Neural crest cell (in vitro differentiated cells): ENCODE measurements at places on chromosomes 7 and 10.

DNA sequence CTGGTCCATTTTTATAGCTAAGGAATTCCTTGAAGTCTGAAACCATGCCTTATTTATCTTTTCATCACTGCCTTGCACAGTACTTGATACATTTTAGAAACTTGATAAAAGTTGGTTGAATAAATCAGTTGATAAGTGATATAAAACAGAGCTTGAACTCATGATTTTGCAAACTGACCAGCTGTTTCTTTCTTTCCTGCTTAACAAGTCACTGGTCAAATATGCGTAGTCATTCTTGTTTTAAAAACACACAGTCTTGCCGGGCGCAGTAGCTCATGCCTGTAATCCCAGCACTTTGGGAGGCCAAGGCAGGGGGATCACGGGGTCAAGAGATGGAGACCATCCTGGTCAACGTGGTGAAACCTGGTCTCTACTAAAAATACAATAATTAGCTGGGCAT, 6.3 kb downstream of the TPST1 start:
- DNase-seq, result no peak

- no peak for DNase-seq
Measured at GRCh38 chr10:124244256-124244877, 151.0 kb upstream of the CHST15 start.

DNA sequence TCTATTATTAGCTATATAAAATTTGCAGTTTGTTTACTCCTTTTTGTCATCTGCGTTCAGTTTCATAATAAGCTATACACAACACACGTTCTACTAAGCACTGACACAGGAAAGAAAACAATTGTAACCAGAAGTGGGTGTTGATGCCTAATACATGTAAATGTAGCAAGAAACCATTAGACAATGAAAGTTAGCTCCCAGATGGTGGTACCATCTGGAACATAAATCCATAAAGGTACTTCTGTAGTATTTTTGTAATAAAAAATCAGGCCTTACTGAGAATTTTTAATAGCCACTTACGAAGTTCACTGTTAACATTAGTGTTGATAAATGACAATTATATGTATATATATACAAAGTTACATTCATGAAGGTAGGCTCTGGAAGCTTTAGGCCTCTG, 194.7 kb downstream of the KCND2 start:
- DNase-seq, result no peak

DNA sequence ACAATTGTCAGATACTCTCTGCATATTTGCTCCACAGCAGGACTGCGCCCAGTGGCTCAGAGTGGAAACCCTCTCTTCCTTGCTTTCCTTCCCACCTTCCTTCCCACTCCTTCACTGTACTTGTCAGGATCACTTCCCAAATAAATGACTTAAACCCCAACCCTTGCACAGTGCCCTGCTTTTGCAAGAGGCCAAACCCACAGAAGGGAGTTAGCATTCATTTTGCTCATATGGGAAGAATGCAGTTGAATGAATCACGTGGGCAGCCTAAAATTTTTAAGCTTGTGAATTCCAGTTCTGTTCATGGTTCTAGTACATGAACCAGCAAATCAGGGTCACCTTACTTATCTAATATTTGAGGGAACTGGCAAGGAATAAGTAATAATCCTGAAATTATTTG, 47.7 kb upstream of the SFMBT2 start:
- DNase-seq, result no peak

DNA sequence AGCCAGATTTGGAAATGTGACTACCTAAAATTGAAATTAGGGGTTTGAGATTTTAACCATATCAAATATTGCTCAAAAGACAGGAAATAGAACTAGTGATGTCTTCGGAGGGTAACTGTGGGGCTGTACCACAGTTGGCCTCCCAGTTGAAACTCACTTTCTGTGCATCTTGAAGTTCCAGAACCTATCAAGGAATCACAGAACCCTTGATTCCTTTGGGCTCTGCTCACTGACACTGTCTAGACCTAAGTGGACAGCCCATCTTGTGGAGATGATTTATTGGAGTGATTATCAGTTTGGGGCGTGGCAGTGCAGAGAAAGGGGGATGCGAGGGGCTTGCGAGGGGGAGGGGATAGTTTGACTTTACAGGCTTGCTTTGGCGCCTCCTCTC, 134.2 kb upstream of the GJD4 start:
- DNase-seq, result no peak

- peak; percentile 81 for DNase-seq
Measured at GRCh38 chr7:155796381-155797261, 15.6 kb downstream of the SHH start.

DNA sequence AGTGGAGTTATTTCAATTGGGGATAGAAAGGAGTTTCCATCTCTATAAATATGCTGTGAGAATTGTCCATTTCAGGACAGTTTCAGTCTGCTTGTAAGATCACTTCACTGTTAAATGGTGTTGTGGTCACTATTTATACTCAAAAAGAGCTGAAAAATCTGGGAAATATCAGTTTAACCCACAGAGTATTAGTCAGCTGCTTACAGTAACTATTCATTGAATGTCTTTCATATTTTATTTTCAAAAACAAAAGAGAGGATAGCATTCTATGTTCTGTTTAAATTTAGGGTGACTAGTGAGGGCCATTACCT, 85.4 kb upstream of the PLXDC2 start:
- DNase-seq, result no peak
